ENCODE measurements at places on chromosomes 3 and 15.

DNA sequence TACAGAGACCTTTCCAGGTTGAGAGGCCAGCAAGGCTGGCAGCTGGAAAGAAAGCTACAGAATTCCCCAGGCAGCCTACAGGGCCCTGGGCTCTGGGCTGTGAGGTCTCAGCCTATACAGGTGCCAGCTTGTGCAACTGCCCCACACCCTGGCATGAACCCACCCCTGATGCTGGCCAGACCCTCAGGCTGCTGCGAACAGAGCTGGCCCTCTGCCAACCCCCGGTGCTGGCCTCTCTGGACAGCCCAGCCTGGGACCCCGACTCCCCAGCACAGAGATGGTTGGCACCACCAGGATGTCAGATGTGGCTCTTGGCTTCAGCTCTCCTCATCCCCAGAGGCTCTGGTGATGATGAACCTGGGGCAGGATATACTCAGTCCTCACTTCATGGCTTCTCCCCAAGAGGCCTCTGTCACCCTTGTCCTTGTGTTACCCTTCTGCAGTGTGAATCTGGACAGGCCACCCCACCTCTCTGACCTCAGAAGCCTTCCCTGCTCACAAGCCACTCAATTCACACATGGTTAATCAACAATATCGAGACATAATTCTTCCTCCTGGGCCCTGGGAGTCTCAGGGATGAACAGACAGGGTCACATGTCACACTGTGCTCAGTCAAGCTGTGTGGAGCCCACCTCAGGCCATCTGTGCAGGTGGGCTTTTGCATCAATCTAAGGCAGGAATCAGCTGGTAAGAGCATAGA lies 11.0 kb upstream of the BFSP2 start:
- DNase-seq, result no peak

DNA sequence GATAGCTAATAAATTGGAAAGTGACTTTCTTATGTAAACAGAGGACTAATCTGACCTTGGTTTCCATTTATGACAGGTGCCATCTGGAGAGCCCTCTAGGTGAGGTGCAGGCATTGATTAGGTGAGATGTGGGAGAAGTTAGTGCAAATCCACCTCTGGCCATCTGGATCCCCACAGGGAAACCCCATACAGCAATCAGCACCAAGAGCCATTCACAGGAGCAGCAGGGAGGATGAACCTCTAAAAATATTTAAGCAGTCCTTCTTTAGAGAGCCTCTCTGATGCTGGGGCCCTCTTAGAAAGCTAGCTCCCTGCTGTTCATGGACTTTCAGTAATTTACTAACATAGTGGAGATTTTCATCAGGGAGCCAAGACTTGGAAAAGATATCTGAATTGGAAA lies 69.3 kb downstream of the CLSTN2 start:
- DNase-seq, result no peak

GRCh38 chr3:143273975-143274690 lies 154.6 kb downstream of the CHST2 start:
- no peak for DNase-seq

GRCh38 chr3:32450426-32450825 lies 52.2 kb downstream of the CMTM6 start:
- no peak for DNase-seq

DNA sequence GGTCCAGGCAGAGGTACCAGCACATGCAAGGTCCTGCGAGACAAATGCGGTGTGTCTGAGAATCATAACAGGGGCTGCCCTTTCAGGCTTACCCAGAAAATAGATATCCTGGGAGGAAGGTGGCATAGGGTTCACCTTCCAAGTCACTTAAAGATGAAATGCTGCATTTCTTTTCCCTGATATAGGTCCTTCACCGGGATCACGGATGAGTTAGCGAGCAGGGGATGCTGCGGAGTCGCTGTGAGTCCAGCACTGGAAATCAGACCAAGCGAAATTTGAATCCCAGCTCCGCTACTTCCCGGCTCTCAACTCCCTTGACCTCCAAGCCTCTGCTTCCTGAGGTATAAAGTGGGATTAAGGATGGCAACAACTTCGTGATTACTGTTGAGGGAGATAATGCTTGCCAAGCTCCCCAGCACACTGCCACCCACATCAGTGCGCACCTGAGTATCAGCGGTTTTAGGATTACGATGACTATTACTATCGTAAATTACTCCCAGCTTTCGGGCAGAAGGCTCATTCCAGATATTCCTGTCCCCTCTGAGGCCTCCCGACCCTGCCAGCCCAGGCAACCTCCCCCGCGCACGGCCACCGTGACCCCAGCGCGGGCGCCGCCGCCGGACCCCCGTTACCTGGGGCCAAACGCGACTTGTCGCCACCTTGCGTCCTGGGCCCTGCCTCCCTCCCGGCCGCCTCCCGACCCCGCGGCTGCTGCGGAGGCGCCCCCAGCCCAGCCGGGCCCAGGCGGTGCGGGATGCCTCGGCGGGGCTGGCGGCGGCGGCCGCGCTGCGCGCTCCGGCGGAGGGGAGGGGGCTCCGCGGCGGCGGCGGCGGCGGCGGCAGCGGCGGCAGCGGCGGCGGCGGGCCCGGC lies 589 bp upstream of the GPR27 start:
- DNase-seq, result no peak

DNA sequence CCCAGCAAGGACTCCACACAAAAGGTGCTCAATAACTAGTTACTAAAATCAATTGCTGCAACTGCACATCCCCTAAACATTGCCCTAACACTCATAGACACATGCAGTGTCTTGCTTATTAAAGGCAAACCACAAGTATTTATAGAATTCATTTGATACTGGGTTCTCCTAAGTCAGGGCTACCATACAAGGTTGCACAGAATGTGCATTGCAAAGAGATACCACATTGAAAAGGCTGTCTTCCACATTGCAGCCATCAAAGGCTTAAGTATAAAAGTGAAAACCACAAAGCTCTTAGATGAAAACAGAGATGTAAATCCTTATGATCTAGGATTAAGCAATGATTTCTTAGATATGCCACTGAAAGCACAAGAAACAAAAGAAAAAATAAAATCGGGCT lies 33.6 kb upstream of the TOPAZ1 start:
- DNase-seq, result no peak

GRCh38 chr15:31077941-31078340 lies 23.6 kb downstream of the TRPM1 start:
- DNase-seq, result no peak

GRCh38 chr3:136631424-136631823 lies 120.8 kb downstream of the STAG1 start:
- no peak for DNase-seq

DNA sequence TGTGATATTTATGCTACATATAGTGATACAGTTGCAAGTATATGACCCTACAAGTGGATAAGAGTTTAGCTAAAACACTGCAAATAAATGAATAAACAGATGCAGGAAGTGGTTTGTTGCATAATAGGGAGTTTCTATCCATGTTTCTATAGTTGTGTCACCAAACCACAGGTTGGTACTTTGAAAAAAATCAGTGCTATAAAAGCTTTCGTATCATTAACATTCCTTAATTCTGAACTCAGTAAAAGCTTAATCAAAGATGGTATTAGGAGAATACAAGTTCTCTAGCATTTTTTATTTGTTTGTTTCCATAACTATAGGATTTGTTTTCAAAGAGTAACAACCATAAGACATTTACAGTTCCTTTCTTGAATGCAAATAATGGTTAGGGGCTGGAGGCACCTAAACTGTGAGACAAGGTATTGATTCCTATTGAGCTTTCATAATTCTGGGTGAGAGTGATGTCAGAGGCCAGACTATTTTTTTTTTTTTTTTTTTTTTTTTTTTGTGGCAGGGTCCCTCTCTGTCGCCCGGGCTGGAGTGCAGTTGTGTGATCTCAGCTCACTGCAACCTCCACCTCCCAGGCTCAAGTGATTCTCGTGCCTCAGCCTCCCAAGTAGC lies 29.6 kb downstream of the CPOX start:
- DNase-seq, result no peak

GRCh38 chr3:128503164-128503651 lies 10.2 kb upstream of the GATA2 start:
- no peak for DNase-seq

DNA sequence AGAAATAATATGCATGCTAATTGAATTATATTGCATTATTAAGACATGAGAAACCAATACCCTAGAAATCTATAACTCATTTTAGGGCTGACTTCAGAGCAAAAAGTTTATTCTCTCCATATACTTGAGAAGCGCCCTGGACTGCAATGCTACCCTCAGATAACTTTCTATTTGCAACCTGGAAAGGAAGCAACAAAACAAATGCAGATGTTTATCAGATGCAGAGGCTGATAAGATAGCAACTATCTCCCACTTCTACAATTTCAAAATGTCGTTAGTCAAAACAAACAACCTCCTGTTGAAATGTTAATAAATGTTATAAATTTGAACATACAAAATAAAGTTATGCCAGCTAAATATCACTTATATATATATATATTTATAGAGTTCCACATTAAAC lies 34.8 kb downstream of the HES1 start:
- no peak for DNase-seq

GRCh38 chr3:13879946-13880810 lies at the start of gene WNT7A:
Gene WNT7A (minus strand): TSS chr3:13880071. CDS start chr3:13879816, 255 bp downstream.
- no peak for DNase-seq

GRCh38 chr15:68376447-68377060 lies 55.4 kb downstream of the ITGA11 start:
- DNase-seq, result no peak

GRCh38 chr15:33064878-33065277 lies 129.6 kb downstream of the FMN1 start:
- no peak for DNase-seq

DNA sequence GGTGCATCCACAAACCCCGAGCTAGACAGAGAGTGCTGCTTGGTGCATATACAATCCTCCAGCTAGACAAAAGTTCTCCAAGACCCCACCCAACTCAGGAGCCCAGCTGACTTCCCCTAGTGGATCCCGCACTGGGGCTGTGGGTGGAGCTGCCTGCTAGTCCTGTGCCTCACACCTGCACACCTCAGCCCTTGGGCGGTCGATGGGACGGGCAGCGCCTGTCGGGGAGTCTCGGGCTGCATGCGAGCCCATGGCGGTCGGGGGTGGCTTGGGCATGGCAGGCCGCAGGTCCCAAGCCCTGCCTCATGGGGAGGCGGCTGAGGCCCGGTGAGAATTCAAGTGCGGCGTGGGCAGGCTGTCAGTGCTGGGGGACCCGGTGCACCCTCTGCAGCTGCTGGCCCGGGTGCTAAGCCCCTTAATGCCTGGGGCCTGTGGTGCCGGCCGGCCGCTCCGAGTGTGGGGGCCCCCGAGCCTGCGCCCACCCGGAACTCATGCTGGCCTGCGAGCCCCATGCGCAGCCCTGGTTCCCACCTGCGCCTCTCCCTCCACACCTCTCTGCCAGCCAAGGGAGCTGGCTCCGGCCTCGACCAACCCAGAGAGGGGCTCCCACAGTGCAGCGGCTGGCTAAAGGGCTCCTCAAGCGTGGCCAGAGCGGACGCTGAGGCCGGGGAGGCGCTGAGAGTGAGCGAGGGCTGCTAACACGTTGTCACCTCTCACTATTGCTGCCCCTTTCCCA lies 31.0 kb downstream of the ZNF589 start:
- no peak for DNase-seq

DNA sequence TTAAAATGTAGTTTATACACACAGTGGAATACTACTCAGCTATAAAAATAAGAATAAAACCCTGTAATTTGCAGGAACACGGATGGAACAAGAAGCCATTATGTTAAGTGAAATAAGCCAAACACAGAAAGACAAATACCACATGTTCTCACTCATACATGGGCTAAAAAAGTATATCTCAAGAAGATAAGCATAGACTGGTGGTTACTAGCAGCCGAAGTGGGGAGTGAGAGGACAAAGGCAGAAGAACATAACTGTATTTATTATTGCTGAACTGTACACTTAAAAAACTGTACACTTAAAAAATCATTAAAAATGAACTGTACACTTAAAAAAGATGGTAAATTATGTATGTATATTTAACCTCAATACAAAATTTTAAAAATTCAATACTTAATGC lies 11.0 kb downstream of the UBE3A start:
- DNase-seq, result no peak

DNA sequence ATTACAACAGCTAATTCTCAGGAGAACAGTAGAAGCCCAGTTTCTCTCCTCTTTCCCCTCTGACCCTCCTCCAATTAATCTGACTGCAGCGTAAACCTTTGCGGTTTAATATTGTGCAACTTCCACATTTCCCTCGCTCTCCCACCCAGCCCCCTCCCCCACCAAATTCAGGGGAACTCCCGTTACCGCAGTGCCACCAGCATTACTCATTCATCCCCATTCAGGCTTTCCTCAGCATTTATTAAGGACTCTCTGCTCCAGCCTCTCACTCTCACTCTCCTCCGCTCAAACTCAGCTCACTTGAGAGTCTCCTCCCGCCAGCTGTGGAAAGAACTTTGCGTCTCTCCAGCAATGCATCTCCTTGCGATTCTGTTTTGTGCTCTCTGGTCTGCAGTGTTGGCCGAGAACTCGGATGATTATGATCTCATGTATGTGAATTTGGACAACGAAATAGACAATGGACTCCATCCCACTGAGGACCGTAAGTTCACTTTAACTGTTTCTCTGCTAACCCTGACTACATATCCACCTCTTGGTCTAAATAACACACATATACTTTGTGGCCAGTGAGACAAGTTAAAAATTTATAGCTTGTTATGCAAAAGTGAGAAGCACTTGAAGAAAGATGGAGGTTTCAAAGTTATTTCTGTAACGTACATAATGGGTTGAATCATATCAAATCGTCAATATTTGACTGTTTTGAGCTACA lies at the start of gene PTX3:
PTX3 (plus strand) TSS at position 268 of the 709 bp plus-strand sequence; CDS start at position 352, 84 bp downstream.
- DNase-seq, result no peak
